ENCODE measurements at places on chromosomes 6 and 20. TPM values are rescaled to one million over a fixed set of nuclear protein-coding genes. Genes with fewer than 3 reads are reported as not detected.

Gene FAM209B
- total RNA-seq: 0.92 TPM

Gene RALGAPB
- 28.5 TPM for total RNA-seq

Gene PRR18
- 0.11 TPM for total RNA-seq

Gene POLR3F
- total RNA-seq: 17.6 TPM

Gene GPR63
- 5.9 TPM for total RNA-seq

Gene CTCFL
- 0.90 TPM for total RNA-seq

GRCh38 chr6:169503422-169504152 is 198.2 kb downstream of the WDR27 start:
- no peak overlapping the region for H3K27ac ChIP-seq
- no peaks in the 10 kb centered on the region for H3K27me3 ChIP-seq
- H3K4me3 ChIP-seq: no peak overlapping the region
- H3K36me3 ChIP-seq: peaks cover 10% of the 10 kb centered on the region

- DNase-seq: peak; percentile 91
- no peak within 1 kb of the TSS for H3K27ac ChIP-seq
- H3K27me3 ChIP-seq: peaks cover 18% of the 10 kb centered on the region
- H3K4me3 ChIP-seq: peak within 1 kb of the TSS; percentile 69
Observed at GRCh38 chr6:90296341-90297114, at the start of gene BACH2. TSS of gene BACH2 (minus strand) at chr6:90296843. CDS start at chr6:90008844, 287,999 bp downstream.

GRCh38 chr20:47929368-47930115 is 144.3 kb upstream of the SULF2 start:
- no peak overlapping the region for H3K4me3 ChIP-seq
- H3K27ac ChIP-seq: no peak overlapping the region
- H3K36me3 ChIP-seq: no peaks in the 10 kb centered on the region

DNA sequence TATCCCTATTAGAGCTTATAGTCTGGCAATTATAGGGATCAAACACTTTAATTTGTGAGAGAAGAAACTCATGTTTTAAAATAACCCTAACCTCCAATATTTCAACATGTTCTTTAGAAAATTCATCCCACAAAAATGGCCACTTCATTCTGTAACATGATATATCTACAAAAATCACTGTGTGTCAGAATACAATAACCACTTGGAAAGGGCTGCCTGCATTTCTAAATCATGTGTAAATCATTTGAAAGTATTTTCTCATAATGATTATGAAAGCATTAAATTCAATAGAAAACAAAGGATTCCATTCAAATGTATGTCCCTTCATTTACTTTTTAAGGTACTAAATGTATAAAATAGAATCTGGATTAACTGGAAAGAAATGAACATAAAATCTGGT is 101.4 kb upstream of the NHSL1 start:
- no peaks in the 10 kb centered on the region for H3K36me3 ChIP-seq
- DNase-seq: no peak
- no peak overlapping the region for H3K27ac ChIP-seq
- no peak overlapping the region for H3K4me3 ChIP-seq
- H3K4me1 ChIP-seq: peaks cover 3% of the 10 kb centered on the region

- no peak overlapping the region for H3K27ac ChIP-seq
- H3K4me1 ChIP-seq: no peaks in the 10 kb centered on the region
- H3K4me3 ChIP-seq: no peak overlapping the region
- H3K27me3 ChIP-seq: no peaks in the 10 kb centered on the region
- H3K36me3 ChIP-seq: peaks cover 6% of the 10 kb centered on the region
- no peak for DNase-seq
Observed at GRCh38 chr20:63749597-63750508, 10.3 kb downstream of the SLC2A4RG start.

DNA sequence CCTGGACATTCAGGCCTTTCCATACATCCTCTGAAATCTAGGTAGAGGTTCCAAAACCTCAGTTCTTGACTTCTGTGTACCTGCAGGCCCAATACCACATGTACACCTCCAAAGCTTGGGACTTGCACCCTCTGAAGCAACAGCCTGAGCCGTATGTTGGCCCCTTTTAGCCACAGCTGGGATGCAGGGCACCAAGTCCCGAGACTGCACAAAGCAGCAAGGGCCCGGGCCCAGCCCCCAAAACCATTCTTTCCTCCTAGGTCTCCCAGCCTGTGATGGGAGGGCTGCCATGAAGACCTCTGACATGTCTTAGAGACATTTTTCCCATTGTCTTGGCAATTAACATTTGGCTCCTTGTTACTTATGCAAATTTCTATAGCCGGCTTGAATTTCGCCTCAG is 107.4 kb upstream of the FRMD1 start:
- no peak for DNase-seq
- no peak overlapping the region for H3K27ac ChIP-seq
- no peak overlapping the region for H3K4me3 ChIP-seq
- no peaks in the 10 kb centered on the region for H3K27me3 ChIP-seq
- H3K36me3 ChIP-seq: peaks cover 16% of the 10 kb centered on the region

GRCh38 chr20:1415667-1416468 is 23.0 kb upstream of the FKBP1A start:
- H3K27ac ChIP-seq: no peak overlapping the region
- H3K36me3 ChIP-seq: 0 out of 2 replicates have a peak, but pooled peaks cover 4% of the 10 kb centered on the region
- no peak overlapping the region for H3K4me3 ChIP-seq
- no peaks in the 10 kb centered on the region for H3K4me1 ChIP-seq
- DNase-seq: no peak
- H3K27me3 ChIP-seq: no peaks in the 10 kb centered on the region

DNA sequence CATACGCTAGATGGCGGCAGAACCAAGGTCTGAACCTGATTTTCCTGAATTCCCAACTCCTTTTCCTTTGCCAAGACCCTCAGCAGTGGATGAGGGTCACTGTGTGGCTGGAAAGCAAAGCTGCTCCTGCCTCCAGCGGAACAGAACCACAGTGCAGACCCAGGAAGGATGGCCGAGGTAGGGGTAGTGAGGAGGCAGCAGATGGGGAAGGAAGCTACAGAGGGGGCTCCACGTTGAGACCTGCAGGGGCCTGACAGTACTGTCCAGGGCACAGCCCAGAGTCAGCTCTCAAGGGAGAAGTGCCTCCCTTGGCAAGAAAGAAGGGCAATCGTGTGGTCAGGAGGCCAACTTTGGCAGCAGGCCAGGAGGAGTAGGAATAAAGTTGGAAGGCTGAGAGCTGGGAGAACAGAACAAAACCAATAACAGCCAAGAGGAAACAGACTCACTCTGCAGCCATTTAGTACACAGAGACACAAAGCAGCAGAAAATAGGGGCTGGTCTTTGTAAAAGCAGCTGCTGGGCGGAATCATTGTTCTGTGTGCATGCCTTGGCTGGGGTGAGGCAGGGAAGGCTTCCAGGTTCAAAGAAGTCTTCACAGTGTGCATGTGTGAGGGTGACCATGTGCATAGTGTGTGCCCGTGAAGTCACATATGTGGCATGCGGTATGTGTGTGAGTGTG is 3.1 kb downstream of the GABRR2 start:
- no peaks in the 10 kb centered on the region for H3K4me1 ChIP-seq
- DNase-seq: peak; percentile 83
- H3K27ac ChIP-seq: no peak overlapping the region
- H3K36me3 ChIP-seq: no peaks in the 10 kb centered on the region

GRCh38 chr6:6717953-6718352 is 129.4 kb downstream of the LY86 start:
- no peak overlapping the region for H3K27ac ChIP-seq
- no peak overlapping the region for H3K4me3 ChIP-seq
- no peaks in the 10 kb centered on the region for H3K27me3 ChIP-seq
- peaks cover under 1% of the 10 kb centered on the region for H3K4me1 ChIP-seq

GRCh38 chr6:84967389-84967788 is 203.0 kb upstream of the TBX18 start:
- peak overlapping the region; percentile 49 for H3K4me3 ChIP-seq
- no peaks in the 10 kb centered on the region for H3K27me3 ChIP-seq
- no peak overlapping the region for H3K27ac ChIP-seq
- H3K4me1 ChIP-seq: no peaks in the 10 kb centered on the region
- peak; percentile 65 for DNase-seq

DNA sequence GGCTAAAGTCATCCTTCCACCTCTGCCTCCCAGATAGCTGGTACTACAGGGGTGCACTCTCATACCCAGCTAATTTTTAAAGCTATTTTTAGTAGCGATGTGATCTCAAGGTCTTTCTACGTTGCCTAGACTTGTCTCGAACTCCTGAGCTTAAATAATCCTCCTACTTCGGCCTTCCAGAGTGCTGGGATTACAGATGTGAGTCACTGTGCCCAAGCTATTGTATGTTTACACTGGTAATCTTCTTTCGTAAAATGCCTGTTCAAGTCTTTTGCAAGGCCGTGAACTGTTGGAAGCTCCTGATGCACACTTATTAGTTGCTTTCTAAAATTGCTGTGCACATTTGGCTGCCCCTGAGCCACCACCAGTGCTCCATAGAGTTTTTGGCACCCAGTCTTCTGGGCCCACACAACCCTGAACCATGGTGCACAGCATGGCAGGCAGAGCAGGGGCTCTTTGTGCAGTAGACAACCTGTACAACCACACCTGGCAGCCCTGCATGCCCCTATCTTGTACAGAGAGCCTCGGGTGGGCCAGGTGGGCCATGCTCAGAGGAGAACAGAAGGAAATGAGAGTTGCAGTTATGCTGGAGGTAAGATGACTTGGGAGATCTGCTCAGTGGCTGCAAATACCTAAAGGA is 33.3 kb downstream of the PDRG1 start:
- H3K36me3 ChIP-seq: 0 out of 2 replicates have a peak, but pooled peaks cover 9% of the 10 kb centered on the region
- no peaks in the 10 kb centered on the region for H3K27me3 ChIP-seq
- no peaks in the 10 kb centered on the region for H3K4me1 ChIP-seq
- no peak for DNase-seq
- no peak overlapping the region for H3K27ac ChIP-seq

GRCh38 chr6:19303383-19303782 is 533.8 kb upstream of the ID4 start:
- no peaks in the 10 kb centered on the region for H3K4me1 ChIP-seq
- no peaks in the 10 kb centered on the region for H3K36me3 ChIP-seq
- no peak for DNase-seq
- H3K27me3 ChIP-seq: no peaks in the 10 kb centered on the region
- no peak overlapping the region for H3K4me3 ChIP-seq
- no peak overlapping the region for H3K27ac ChIP-seq

DNA sequence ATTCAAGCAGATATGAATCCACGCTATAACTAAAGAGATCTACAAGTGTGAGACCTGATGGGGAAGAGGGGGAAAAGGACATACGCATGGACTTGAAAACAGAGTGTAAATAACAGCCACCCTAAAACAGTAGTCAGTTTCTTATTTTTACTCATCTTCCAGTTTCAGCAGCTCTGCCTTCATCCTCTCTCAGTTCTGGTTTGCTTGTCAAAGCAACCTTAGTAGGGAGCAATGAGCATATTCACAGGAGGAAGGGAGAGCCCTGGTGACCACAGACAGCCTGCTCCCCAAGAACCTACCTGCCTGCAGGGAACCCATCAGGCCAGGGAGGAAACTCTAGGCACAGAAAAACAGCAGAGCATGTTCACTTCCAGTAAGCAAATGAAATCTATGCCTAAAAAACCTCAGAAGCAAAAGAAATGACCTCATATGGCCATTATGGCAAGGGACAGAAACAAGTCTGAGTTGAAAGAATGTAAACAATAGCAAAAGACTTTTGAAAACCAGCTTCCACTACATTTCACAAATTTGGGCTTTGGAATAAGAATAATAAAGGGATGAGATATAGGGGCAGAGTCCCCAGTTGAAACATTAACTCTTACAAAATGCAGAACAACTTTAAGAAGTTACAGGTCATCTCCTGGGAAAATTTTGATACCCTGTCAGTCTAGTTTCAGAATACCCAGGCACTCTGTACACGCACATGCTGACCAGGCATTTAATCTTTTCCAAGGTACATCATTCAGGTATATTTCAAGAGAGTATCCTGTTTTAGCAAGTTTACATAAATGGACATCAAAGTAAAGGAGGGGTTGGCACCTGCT is 120.8 kb upstream of the BCLAF1 start:
- no peaks in the 10 kb centered on the region for H3K27me3 ChIP-seq
- peaks cover 11% of the 10 kb centered on the region for H3K36me3 ChIP-seq
- no peaks in the 10 kb centered on the region for H3K4me1 ChIP-seq
- no peak overlapping the region for H3K27ac ChIP-seq
- no peak overlapping the region for H3K4me3 ChIP-seq

DNA sequence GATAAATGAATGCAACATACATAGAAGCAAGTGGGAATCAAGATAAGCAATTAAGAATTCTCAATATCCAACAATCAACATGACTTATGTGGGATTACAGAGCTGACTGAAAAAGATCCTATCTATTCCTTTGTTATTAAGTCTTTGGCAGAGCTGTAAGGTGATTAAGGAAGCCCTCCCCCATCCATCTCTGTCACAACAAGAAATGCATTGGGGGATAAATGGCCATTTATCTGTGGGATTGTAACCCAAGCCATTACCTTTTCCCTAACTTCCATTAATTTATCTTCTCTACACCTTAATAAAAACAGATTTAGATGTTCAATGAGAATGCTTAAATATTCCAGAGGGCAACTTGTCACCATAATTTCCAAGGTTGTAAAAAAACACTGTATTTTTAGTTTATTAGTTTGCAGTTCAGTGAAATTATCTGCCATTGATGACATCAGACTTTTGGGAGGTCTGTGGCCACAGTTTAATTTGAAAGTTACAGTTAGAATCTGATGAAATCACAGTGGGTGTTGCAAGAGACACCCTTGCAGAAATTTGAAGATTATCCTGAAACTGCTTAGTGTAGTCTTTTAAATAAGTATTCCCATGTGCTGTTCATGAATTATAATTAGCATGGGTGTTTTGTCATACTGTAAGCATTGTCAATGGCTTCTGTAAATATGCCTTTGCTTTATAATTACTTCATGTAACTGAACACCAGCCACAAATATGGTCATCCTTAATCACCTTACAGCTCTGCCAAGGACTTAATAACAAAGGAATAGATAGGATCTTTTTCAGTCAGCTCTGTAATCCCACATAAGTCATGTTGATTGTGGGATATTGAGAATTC is 49.4 kb upstream of the FYN start:
- H3K27ac ChIP-seq: no peak overlapping the region
- H3K27me3 ChIP-seq: no peaks in the 10 kb centered on the region
- DNase-seq: no peak
- H3K4me3 ChIP-seq: no peak overlapping the region
